Cardiac septum (tissue), 1 donor: ENCODE measurements at places on chromosomes 13 and 19.

GRCh38 chr13:101453784-101454201 is 1.3 kb downstream of the ITGBL1 start:
- DNase-seq = no peak

DNA sequence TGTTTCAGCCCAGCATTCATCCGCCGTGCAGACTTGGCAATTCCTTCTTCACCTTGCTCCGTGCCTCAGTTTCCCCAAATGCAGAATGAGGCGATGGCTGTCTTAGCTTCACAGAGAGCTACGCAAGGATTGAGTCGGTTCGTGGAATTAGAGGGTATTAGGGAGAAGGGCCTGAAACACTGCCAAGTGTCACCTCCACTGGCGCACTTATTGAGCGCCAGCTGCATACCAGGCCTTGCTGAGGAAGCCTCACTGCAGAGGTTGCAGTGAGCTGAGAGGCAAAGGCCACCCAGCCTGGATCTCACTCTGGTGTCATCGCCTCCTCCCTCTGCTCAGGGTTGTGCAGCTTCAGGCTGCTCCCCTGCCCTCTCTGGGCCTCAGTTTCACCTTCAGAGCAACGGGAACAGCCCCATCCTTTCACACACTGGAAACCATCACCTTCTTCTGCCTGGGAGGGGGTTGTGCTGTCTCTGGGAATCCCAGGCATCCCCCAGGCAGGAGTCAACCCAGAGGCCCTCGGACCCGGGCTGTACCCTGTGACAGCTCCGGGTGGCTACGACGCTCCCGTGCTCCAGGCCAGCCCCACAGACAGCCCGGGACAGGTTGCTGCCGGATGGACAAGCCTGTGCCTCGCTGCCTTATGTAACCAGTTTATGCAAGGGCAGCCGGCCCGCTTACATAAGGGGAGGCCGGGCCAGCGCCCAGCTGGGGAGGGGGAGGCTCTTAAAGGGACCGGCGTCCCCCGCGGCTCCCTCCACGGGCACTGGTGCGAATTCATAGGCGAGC is 31.9 kb downstream of the NFIC start:
- peak; percentile 84 for DNase-seq

DNA sequence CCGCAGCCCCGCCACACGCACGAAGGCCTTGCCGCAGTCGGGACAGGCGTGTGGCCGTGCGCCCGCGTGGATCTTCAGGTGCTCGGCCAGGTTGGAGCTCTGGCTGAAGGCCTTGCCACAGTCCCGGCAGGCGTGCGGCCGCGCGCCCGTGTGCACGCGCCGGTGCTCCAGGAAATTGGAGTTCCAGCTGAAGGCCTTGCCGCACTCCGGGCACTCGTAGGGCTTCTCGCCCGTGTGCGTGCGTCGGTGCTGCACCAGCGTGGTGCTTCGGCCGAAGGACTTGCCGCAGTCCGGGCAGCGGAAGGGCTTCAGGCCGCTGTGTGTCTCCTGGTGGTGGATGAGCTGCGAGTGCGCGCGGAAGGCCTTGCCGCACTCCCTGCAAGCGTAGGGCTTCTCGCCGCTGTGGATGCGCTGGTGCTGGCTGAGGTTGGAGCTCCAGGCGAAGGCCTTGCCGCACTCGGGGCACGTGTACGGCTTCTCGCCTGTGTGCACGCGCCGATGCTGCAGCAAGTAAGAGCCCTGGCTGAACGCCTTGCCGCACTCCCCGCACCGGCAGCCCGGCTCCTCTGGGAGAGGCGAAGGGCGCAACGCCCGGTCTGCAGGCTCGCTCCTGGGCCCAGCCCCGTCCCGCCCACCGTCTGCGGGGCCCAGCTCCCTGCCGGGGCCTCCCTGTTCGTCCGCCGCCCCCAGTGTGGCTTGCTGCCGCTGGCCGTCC is 3.6 kb upstream of the A1BG start:
- peak; percentile 73 for DNase-seq

GRCh38 chr19:33997690-33998089 is 174.6 kb upstream of the LSM14A start:
- DNase-seq = no peak

DNA sequence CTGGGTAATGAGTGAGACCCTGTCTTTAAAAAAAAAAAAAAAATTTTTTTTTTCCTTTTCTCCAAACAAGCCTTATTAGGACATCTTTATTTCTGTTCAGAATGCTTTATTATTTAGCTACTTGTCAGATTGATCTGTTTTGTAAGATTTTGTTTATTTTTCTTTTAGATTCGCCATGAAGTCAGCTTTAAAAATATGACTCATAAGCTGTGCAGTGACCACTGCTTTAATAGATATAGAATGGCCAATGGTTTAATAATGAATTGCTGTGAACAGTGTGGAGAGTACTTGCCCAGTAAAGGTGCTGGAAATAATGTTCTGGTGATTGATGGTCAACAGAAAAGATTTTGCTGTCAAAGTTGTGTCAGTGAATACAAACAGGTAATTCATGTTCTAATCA is 47.7 kb downstream of the ZMYM2 start:
- DNase-seq = no peak
